ENCODE measurements at places on chromosomes 16 and 17.

- H3K27me3 ChIP-seq: no peaks in the 10 kb centered on the region
- no peak overlapping the region for H3K4me3 ChIP-seq
- no peak overlapping the region for H3K27ac ChIP-seq
- no peak for DNase-seq
- H3K4me1 ChIP-seq: no peaks in the 10 kb centered on the region
Observed at GRCh38 chr16:86848821-86849220, 270.5 kb downstream of the FOXL1 start.

DNA sequence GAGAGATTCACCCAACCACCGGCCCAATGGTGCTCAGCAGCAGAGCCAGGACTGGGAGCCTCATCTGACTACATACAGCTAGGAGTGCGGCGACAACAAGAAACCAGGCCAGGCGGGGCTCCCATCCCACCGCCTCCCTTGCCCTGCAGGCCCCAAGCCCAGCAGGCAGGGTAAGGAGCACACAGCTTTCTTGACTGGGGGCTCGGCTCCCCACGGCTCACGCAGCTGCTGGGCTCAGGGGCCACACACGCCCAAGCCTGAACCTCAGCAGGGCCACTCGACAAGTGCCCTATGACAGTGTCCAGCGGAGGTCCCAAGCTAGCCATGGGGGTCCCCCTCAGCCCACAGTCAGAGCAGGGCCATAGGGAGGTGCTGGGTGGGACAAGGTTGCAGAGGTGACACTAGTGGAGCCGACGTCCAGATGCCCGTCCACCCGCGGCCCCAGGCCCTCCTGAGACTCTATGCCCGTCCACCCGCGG, 13.7 kb downstream of the PIEZO1 start:
- H3K4me1 ChIP-seq: peaks cover 28% of the 10 kb centered on the region
- no peak overlapping the region for H3K27ac ChIP-seq
- no peak overlapping the region for H3K4me3 ChIP-seq
- no peak for DNase-seq
- H3K27me3 ChIP-seq: no peaks in the 10 kb centered on the region
- no peaks in the 10 kb centered on the region for H3K36me3 ChIP-seq

- peaks cover 13% of the 10 kb centered on the region for H3K27me3 ChIP-seq
- H3K4me1 ChIP-seq: peaks cover 72% of the 10 kb centered on the region
- H3K4me3 ChIP-seq: peak overlapping the region; percentile 71
- no peak for DNase-seq
- H3K27ac ChIP-seq: peak overlapping the region; percentile 74
Observed at GRCh38 chr16:79090966-79091365, 509.6 kb downstream of the MAF start.

- no peak overlapping the region for H3K27ac ChIP-seq
- no peaks in the 10 kb centered on the region for H3K36me3 ChIP-seq
- no peaks in the 10 kb centered on the region for H3K27me3 ChIP-seq
- no peak for DNase-seq
- no peak overlapping the region for H3K4me3 ChIP-seq
Observed at GRCh38 chr17:56114469-56114868, 38.8 kb upstream of the ANKFN1 start.

DNA sequence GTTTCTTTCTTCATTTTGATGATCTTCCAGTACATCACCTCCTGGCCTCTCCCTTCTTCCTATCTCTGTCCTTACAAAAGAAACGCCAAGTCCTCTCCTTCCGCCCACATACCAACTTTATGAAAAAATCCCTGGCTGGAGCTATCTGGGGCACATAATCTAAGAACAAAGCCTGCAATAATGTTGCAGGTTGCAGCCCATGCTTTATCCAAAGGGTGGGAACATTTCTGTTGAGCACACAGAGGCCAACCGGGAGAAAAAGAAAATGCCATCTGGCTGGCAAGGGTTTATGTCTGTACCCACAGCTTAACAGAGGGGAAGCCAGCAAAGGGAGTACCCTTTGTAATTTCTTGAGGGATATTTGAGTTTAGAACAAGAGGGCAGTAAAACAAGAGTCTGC, 409.6 kb downstream of the SOX9 start:
- H3K4me3 ChIP-seq: no peak overlapping the region
- H3K27me3 ChIP-seq: peaks cover 31% of the 10 kb centered on the region
- DNase-seq: no peak
- H3K36me3 ChIP-seq: no peaks in the 10 kb centered on the region
- H3K27ac ChIP-seq: no peak overlapping the region

- H3K4me1 ChIP-seq: peaks cover 25% of the 10 kb centered on the region
- H3K27ac ChIP-seq: no peak overlapping the region
- peak overlapping the region; percentile 20 for H3K4me3 ChIP-seq
- DNase-seq: no peak
- no peaks in the 10 kb centered on the region for H3K36me3 ChIP-seq
Observed at GRCh38 chr16:73065632-73066330, 17.9 kb upstream of the ZFHX3 start.

DNA sequence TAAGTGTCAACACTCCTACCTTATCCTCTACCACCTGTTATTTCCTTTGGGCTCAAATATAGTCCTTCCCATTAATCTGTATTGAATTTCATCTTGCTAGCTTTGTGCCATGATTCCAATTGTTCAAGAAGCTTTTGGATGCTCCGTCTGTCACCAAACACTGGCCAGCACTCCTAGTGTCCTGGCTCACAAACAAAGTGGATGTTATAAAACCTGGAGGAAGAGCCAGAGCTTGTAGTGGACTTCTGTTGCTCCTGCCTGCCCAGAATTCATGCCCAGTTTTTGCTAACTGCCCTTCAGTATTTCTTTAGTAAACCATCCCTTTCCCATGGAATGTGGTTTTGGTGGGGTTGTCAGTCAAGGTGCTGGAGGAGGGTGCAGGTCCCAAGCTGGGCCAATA, 77.2 kb upstream of the HS3ST2 start:
- no peak overlapping the region for H3K4me3 ChIP-seq
- H3K27ac ChIP-seq: no peak overlapping the region
- H3K27me3 ChIP-seq: peaks cover 28% of the 10 kb centered on the region
- no peaks in the 10 kb centered on the region for H3K4me1 ChIP-seq
- H3K36me3 ChIP-seq: no peaks in the 10 kb centered on the region
- DNase-seq: no peak

DNA sequence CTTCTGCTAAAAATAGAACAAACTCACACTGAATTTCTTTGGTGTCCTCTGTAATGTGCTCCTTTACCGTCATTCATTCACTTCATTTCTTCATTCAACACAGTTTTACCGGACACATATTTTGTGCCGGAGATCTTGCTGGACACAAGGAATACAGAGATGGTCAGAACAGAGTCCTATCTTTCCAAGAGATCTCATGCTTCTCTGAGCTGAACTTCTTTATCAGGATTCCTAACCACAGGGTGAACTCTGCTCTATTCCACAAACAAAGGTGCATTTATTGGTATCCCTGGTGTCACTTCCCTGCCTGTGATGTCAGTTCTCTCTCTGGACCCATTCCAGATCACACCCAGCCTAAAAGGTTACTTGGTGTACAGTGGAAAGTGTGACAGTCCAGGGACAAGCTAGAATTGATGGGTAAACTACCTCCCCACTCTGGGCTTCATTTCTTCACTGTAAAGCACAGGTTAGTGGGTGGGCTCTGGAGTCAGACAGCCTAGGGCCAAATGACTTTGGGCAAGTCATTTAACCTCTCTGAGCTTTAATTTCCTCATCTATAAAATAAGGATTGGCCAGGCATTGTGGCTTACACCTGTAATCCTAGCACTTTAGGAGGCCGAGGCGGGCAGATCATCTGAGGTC, 4.2 kb downstream of the IFI35 start:
- H3K4me1 ChIP-seq: peaks cover 43% of the 10 kb centered on the region
- H3K27ac ChIP-seq: no peak overlapping the region
- H3K27me3 ChIP-seq: no peaks in the 10 kb centered on the region
- no peak for DNase-seq
- peaks cover 5% of the 10 kb centered on the region for H3K36me3 ChIP-seq
- no peak overlapping the region for H3K4me3 ChIP-seq

DNA sequence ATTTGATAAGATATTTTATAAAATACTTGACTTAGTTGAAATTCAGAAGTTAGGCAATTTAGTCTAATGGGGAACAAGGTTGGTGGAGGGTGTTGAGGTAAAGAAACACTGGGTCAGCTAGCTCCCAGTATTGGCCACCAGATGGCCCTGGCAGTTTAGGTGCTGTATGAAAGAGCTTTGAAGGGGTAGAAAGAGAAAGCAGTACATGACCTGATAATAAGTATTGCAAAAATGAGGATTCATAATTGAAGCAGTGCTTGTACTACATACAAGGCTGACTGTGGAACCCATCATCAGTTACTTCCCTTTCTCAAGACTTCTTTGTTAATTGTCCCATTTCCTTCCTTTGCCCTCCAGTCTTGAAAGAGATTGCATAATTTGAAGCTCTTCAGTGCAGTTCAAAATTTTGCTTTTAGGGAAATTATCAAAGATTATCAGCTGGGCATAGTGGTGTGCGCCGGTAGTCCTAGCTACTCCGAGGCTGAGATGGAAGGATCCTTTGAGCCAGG, 29.4 kb downstream of the TANC2 start:
- H3K4me1 ChIP-seq: peaks cover 9% of the 10 kb centered on the region
- H3K36me3 ChIP-seq: no peaks in the 10 kb centered on the region
- H3K27ac ChIP-seq: no peak overlapping the region
- H3K27me3 ChIP-seq: no peaks in the 10 kb centered on the region
- DNase-seq: peak; percentile 38

GRCh38 chr17:80671039-80671824, 126.6 kb downstream of the RPTOR start:
- peaks cover 74% of the 10 kb centered on the region for H3K4me1 ChIP-seq
- no peaks in the 10 kb centered on the region for H3K27me3 ChIP-seq
- H3K4me3 ChIP-seq: no peak overlapping the region
- peaks cover 5% of the 10 kb centered on the region for H3K36me3 ChIP-seq
- no peak overlapping the region for H3K27ac ChIP-seq

DNA sequence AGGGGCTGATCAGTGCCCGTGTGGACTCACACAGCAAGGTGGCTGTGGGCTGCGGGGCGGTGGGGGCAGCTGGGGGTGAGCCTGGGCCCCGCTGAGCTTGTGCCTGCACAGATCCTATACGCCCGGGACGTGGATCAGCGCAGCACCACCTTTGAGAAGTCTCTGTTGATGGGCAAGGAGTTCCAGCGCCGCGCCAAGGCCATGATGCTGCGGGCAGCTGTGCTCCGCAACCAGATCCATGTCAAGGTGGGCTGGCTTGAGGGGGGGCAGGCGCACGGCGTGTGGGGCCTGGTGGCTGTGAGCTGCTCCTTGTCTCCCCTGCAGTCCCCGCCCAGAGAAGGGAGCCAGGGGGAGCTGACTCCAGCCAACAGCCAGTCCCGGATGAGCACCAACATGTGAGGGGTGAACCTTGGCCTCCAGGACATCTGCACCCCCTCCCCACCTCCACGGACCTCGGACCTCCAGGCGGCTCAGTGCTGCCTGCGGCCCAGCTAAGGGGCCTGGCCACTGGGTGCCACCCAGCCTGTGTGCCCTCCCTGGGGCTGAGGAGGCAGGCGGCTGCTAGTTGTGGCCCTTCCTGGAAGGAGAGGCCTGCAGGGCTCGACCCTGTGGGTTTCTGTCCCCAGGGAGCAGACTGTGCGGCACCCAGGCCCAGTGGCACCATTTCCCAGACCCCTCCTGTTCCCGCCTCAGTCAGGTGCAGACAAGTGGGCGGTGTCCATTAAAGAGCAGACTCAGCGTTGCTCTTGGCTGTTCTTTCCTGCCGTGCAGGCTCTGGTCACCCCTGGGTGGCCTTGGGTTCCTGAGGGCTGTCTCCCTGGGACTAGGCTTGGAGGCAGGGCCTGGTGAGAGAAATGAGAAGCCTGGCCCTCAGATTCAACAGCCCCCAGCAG, 5.3 kb downstream of the GPS1 start:
- H3K27ac ChIP-seq: no peak overlapping the region
- H3K4me3 ChIP-seq: no peak overlapping the region
- no peak for DNase-seq
- peaks cover 12% of the 10 kb centered on the region for H3K4me1 ChIP-seq
- H3K27me3 ChIP-seq: no peaks in the 10 kb centered on the region

DNA sequence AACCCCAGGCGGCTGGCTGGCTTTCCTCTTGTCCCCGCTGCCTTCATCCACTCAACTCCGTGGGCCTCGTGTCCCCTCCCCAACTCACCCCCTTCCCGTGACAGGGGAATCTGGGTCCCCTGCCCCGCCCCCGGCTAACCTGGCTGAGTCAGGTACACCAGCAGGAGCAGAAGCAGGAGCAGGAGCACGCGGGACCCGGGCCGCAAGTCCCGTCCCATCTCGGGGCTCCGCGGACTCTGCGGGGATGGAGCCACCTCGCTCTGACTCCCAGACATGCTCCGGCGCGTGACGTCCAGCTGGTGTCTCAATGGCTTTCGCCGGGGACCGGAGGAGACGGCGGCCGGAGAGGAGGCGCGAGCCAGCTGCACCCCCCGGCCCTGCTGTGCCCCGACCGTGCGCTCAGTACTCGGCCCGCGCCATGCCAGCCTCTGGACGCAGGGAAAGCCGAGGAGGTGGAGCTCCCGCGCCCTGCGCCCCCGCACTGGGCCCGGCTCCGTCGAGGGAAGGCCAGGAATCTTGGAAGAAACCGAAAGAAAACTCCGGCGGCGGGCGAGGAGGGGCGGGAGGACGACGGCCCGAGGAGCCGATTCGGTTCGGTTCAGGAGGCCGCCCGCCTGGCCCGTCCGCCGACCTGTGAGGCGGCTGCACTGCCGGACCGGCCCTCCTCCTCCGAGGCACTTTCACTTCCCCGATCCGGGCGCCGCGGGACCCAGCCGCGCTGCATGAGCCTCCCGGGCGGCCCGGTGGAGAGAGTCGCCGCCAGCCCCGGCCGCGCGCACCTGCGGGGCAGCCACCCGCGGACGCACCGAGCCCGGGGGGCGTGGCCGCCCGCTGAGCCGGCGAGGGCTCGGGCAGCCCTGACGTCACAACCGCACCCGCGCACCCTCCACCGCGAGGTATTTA, at the start of the genes CXCL16 and ZMYND15:
Gene CXCL16, minus strand, starts transcription at position 807 of the 903 bp plus-strand sequence. Its CDS starts 589 bp downstream, at position 218.
Gene ZMYND15, plus strand, starts transcription at position 712 of the 903 bp plus-strand sequence. CDS start 716 bp downstream, outside the sequence.
- peaks cover 25% of the 10 kb centered on the region for H3K4me1 ChIP-seq
- peak; percentile 67 for DNase-seq
- no peak within 1 kb of the TSS for H3K27ac ChIP-seq
- peak within 1 kb of the TSS; percentile 87 for H3K4me3 ChIP-seq
- no peaks in the 10 kb centered on the region for H3K36me3 ChIP-seq

DNA sequence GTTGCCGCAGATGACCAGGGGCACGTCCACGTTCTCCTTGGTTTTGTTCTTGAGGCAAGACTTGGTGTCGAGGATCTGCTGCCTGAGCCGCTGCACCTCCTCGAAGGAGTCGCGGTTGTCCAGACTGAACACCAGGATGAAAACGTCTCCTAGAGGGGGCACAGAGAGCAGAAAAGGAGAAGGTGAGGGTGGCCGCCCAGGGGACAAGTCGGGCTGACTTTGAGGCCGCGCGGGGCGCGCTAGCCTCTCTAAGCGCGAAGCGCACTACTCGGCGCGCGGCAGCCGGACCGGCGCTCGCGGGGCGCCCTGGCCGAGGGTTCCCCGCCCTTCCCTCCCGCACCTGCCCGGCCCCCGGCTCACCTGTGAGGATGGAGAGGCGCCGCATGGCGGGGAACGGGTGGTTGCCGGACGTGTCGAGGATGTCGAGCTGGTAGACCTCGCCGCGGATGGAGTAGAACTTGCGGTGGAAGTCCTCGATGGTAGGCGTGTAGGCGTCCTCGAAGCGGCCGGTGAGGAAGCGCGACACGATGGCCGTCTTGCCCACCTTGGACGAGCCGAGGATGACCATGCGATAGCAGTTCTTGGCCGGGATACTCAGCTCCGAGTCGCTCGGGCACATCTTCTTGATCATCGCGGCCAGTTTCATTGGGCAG, 533 bp downstream of the RASD1 start:
- DNase-seq: peak; percentile 49
- H3K27ac ChIP-seq: peak overlapping the region; percentile 80
- peaks cover 3% of the 10 kb centered on the region for H3K36me3 ChIP-seq
- H3K27me3 ChIP-seq: peaks cover 7% of the 10 kb centered on the region
- H3K4me1 ChIP-seq: peaks cover 14% of the 10 kb centered on the region
